ENCODE measurements at places on chromosomes 13 and 19.

- DNase-seq: no peak
These were observed 786.4 kb upstream of the SLITRK1 start for GRCh38 chr13:84668637-84669036.

DNA sequence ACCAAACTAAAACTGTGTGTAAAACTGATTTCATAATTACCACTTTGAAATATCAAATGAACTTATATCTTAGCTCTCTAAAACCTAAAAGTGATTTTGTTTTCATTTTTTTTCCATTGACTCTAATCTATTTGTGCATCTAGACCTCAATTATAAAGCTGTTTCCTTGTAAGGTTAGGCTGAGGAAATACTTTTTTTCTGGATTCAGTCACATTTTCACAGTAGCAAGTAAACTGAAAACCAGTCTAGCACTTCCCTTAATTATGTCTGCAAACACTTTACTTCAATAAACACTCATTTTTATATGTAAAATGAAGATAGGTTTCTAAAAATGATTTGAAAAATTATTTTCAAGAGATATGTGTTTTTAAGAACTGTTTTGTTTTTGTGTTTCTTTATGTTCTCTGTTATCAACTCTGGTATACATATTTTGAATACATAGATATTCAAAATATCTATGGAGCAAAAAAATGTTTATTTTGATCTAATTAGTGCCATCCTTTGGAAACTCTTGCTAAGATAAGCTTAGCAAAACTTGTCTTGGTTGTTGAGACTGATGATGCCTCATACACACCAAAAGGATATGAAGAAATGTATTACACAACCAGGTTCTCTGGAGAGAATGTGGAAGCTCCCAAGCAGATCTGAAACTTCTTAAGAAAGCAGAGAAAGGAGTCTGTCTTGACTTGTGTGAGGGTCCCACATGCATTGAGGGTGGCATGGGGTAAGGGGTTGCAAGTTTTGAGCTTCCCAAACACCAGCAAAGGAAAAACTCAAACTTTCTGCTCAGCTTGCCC lies 1887.4 kb downstream of the PCDH9 start:
- no peak for DNase-seq

- no peak for DNase-seq
These were observed 650 bp upstream of the FUT5 start for GRCh38 chr19:5870986-5871394.

DNA sequence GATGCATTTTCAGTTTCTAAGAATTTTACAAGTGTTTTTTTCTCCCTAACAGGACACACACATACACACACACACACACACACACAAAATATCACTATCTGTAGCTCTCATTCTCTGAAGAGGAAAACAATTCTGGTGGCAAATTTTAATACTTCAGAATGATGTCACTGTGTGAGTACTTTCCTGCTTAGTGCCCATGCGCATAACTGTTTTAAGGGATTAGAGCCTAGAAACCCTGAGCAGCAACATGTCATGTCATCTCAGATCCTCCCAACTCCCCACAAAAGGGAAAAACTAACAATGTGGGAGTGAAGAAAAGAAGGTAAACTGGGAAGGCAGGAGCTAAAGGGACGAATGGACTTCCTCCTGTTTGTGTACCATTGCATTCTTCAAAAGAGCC lies 401.2 kb downstream of the SPRY2 start:
- DNase-seq: no peak

- no peak for DNase-seq
These were observed 9.3 kb upstream of the TRPC4 start for GRCh38 chr13:37878921-37879320.

GRCh38 chr19:19470579-19470978 lies 44.8 kb downstream of the TSSK6 start:
- no peak for DNase-seq

GRCh38 chr19:14187561-14187960 lies 18.4 kb downstream of the ADGRL1 start:
- DNase-seq: no peak

- no peak for DNase-seq
These were observed 108.1 kb upstream of the UBL3 start for GRCh38 chr13:29958476-29958875.

DNA sequence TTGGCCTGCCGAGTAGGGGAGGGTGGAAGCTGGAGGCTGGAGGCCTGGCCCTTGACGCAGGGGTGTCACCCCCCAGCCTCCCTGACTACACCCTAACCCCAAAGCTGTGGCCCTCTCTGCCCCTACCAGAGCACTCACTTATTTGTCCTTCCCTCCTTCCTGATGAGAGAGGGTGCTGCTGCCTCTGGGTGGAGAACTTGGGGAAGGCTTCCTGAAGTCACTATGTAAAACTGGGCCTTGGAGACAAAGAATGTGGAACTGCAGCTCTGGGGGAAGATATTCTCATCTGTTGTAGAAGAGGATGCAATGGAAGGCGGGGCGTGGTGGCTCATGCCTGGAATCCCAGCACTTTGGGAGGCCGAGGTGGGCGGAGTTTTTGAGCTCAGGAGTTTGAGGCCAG lies 485.2 kb downstream of the ZNF536 start:
- no peak for DNase-seq

DNA sequence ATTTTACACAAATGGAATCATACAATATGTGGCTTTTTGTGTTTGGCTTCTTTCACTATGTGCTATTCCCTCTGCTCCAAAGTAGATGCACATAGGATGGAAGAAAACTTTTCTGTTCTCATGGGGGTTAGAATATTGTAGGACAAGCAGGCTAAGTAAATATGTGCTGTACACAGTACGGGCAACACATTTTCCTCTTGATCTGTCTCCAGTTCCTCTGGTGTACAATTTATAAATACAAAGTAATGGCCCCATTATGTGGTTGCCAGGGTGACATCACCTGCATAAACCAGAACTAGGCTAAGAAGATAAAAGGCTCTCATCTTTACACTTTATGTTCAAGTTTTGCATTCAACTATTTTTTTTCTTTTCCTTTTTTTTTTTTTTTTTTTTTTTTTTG lies 41.0 kb upstream of the SOX21 start:
- DNase-seq: no peak

GRCh38 chr19:1501200-1501595 lies 10.2 kb downstream of the REEP6 start:
- no peak for DNase-seq

DNA sequence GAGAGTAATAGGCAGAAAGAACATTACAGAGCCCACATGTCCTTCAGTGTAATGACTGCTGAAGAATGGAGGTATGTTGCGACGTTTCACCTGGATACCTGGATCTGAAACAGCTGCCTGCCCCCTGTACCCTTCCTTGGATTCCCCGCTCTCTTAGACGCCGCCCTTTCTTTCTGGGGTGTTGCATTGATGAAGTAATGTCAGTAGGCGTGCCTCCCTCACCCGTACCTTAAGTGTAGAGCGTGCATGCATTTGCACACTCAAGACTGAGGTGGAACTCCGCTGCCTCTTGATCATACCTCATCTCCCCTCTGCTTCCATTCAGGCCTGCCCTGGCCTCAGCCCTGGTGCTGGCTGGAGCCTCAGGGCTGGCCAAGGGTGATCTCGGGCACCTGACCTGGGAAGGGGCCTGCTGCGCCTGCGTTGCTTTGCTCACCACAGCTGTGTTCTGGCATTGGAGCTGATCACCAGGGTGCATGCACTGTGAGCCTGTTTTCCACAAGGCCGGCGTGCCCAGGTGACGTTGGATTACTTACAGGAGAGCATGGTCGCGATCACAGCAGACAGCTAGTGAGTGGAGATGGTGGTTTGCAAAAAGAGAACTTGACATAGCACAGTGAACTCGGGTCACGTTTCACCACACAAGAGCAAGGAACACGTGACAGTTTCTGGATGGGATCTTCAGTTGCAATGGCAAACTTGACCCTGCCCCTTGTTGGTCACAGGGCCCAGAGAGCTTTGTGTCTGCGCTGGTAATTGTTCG lies 99.0 kb downstream of the ARHGEF7 start:
- no peak for DNase-seq

GRCh38 chr19:52453324-52454094 lies at the start of gene ZNF578:
TSS of gene ZNF578 (plus strand) at chr19:52453553. CDS start at chr19:52501846, 48,293 bp downstream.
- DNase-seq: peak; percentile 94

DNA sequence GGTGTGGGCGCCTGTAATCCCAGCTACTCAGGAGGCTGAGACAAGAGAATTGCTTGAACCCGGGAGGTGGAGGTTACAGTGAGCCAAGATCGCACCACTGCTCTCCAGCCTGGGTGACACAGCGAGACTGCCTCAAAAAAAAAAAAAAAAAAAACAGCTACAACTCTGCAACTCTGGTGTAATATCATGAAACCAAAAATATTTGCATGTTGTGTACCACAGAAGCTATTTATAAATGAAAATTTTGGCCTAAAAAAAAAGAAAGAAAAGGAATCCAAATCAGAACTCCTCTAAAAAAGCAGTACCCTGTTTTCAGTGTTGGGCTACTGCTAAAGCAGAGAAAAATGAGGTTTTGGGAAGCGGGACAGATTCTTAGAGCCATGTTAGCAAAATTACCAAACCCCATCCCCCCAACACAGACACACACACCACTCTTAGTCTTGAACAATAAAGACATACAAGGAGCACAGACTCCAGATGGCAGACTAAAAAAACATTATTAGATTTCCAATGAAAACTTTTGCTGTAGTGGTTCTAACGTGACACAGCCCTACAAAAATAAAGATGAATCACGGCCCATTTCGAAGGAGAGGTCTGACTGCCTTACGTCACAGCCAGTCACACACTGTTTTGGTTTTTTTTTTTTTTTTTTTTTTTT lies 51.5 kb downstream of the INSR start:
- DNase-seq: no peak

DNA sequence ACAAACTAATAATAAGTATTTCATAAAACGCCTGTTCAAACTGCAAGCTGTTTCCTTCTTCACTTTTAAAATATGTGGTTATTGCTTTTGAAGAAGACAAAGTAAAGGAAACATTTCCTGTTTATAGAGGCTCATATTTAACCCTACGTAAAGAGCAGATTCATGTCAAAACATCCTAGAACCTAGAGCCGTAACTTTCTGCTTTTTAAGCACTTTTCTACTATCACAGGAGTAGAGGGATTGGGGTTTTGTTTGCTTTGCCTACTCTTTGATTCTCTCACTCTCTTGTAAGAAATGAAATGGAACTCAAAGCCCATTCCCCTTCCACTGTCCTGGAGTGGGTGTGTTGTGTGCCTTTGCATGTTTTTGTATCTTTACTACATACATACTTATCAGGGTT lies 54.0 kb upstream of the GPR183 start:
- DNase-seq: no peak

- DNase-seq: no peak
These were observed 541.4 kb downstream of the GPC6 start for GRCh38 chr13:93767917-93768409.

- DNase-seq: peak; percentile 44
These were observed 46.8 kb downstream of the C13orf46 start for GRCh38 chr13:113926951-113927660.

DNA sequence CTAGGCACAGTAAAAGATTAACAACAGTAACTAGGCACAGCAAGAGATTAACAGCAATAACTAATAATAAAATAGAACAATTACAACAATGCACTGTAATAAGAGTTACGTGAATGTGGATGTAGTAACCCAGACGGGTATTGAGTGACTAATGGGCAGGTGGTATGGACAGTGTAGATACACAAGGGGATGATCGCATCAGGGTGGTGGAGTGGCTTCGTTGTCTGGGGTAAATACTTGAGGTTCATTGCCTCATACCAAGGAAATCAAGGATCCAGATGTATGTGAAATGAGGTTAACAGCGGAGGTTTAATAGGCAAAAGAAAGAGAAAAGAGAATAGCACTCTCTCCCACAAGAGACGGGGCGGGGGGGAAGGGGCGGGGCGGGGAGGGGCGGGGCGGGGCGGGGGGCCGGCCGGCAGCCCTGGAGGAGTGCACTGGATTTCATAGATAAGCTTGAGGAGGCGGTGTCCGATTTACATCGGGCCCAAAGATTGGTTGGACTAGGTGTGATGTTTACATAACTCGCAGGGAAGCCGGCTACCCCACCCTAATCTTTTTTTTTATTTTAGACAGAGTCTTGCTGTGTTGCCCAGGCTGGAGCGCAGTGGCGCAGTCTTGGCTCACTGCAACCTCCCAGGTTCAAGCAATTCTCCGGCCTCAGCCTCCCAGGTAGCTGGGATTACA lies 106.3 kb downstream of the KCTD15 start:
- DNase-seq: no peak

GRCh38 chr13:67829641-67830040 lies 599.5 kb upstream of the PCDH9 start:
- no peak for DNase-seq

DNA sequence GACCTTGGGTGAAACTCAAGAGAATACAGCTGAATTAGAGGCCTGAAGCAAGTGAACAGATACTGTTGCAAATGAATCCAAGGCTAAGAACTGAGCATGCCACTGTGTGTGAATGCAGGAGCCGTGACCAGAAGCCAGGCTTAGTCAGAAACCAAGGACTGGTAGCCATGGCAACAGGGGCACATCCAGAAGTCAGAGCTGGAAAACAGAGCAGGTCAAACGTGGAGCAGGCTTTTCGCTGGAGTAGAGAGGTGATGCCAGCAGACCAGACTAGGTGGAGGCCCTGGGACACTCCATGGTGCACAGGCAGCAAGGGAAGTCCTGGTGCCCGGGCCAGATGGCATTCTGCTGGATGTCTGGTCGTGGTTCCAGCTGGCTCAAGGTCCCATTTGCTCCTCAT lies 564.1 kb downstream of the PCDH9 start:
- DNase-seq: peak; percentile 53

- no peak for DNase-seq
These were observed 343.8 kb downstream of the MZT1 start for GRCh38 chr13:72383646-72384045.

- DNase-seq: no peak
These were observed 6.8 kb upstream of the ZNF561 start for GRCh38 chr19:9627856-9628255.

DNA sequence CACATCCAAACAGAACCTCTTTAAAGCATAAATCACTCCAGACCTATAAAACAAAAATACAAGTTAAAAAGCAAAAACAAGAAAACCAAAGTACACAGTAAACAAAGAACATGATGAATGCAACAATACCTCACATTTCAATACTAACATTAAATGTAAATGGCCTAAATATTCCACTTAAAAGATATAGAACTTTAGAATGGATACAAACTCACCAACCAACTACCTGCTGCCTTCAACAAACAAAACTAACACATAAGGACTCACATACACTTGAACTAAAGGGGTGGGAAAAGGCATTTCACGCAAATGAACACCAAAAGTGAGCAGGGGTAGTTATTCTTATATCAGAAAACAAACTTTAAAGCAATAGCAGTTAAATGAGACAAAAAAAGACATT lies 44.9 kb upstream of the PABPC3 start:
- DNase-seq: no peak

GRCh38 chr19:47633996-47634395 lies 25.1 kb downstream of the BICRA start:
- no peak for DNase-seq

All from left hindlimb (tissue), 1 donor.